ENCODE measurements at places on chromosomes 2 and 18.
A peak's percentile ranks its signal among the peaks of the same experiment; 100 is the strongest.

- DNase-seq = no peak
Measured at GRCh38 chr2:209519906-209520305, 96.1 kb downstream of the MAP2 start.

DNA sequence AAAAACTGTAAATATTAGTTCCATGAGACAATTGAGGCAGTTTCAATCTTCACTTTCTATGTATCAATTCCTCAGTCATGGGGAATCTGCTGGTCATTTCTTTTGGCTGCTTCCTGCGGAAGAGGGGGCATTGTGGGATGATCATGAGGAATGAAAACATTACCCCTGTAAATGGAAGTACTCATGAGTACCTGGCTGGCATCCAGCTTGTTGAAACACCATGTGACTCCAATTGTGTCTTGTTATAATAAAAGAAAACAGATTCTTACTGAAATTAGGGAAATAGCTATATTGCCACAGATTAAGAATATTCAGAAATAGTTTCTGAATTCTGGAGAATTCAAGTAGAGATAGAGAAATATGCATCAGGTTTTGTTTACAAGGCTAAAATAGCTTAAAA is 41.6 kb upstream of the GPR39 start:
- DNase-seq = no peak

GRCh38 chr18:79848294-79848578 is 50.5 kb downstream of the KCNG2 start:
- DNase-seq = no peak

- DNase-seq = no peak
Measured at GRCh38 chr2:240760121-240760520, 59.9 kb downstream of the KIF1A start.

DNA sequence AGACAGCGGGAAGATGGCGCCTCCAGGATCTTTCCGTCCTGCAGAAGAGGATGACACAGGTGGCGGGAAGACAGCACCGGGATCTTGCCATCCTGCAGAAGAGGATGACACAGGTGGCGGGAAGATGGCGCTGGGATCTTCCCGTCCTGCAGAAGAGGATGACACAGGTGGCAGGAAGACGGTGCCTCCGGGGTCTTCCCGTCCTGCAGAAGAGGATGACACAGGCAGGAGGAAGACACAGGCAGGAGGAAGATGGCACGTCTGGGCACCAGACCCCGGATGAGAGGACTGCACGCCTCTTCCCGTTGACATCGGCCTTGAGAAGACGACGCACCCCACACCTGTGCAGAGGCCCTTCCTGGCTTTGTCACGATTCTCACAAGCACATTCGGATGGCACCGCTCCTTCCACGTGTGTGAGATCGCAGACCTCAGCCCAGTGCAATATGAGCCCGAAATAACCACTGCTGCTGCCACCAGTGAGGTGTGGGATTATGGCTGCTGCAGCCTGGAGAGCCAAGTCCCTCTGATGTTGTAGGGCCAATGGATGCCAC is 79.4 kb upstream of the SNTG2 start:
- no peak for DNase-seq

GRCh38 chr2:187934236-187934635 is 357.4 kb upstream of the GULP1 start:
- no peak for DNase-seq

GRCh38 chr2:144834998-144835633 is 315.2 kb upstream of the ZEB2 start:
- DNase-seq = peak; percentile 44

GRCh38 chr2:204346906-204347305 is 198.4 kb upstream of the PARD3B start:
- DNase-seq = no peak

Measured in MG63 (cell line).